Stimulated activated CD4-positive, alpha-beta T cell treated with anti-CD3 and anti-CD28 coated beads, Interleukin-1b, Interleukin-23, amount 100 ng/mL, for 4 hours (primary cell): ENCODE measurements at places on chromosomes 12 and 14.

- no peak for DNase-seq
These were observed 23.5 kb upstream of the DHRS7 start for GRCh38 chr14:60188696-60189095.

DNA sequence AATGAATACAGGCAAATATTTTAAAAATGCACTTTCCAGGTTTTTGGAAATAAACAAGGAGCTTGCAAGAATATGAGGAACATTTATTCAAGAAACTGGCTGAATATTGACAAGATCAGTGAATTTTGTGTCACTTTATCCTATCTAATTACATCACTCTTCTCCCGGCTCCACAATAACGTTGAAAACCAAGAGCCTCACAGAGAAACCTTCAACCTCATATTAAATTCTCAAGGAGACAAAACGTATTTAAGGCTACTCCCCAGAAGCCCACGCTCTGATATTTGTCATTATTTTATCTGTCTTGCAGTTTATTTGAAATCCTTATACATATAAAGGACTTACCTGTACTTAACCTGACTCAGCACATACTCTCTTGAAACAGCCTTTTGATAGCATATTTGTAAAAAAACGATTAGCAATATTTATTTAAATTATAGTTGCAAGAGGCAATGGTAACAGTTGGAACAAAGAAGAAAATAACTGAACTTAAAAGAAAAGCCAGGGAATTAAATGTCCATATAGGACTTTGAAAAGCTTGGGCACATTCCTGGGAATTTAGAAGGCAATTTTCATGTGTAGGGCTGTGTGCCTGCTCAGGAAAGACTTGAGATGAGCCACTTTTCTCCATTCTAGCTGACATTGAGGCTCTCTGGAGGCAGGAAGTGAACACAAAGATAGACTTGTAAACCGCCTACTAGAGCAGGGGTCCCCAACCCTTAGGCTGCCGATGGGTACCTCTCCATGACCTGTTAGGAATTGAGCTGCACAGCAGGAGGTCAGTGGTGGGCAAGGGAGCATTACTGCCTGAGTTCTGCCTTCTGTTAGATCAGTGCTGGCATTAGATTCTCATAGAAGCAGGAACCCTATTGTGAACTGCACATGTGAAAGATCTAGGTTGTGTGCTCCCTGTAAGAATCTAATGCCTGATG is 636.4 kb downstream of the SLC16A7 start:
- DNase-seq: no peak

DNA sequence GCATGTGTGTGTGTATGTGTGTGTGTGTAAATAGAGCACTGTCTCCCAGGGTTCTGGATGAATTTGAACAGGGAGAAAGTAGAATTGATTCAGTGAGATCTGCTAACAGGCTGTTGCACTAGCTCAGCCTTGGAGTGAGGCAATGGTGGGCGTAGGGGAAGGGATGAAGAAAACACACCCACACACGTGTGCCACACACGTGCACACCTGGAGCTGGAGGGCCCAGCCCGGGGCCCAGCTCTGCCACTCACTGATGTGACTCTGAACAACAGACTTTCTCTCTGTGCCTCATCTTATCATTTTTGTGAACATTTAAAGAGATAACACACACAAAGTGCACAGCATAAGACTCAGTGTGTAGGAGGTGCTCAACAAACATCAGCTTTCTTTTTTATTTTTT is 4.2 kb downstream of the ACACB start:
- no peak for DNase-seq

GRCh38 chr12:24379861-24380521 is 430.5 kb upstream of the SOX5 start:
- DNase-seq: no peak
